HCEC 1CT (cell line): ENCODE measurements at places on chromosomes 5 and 9.

DNA sequence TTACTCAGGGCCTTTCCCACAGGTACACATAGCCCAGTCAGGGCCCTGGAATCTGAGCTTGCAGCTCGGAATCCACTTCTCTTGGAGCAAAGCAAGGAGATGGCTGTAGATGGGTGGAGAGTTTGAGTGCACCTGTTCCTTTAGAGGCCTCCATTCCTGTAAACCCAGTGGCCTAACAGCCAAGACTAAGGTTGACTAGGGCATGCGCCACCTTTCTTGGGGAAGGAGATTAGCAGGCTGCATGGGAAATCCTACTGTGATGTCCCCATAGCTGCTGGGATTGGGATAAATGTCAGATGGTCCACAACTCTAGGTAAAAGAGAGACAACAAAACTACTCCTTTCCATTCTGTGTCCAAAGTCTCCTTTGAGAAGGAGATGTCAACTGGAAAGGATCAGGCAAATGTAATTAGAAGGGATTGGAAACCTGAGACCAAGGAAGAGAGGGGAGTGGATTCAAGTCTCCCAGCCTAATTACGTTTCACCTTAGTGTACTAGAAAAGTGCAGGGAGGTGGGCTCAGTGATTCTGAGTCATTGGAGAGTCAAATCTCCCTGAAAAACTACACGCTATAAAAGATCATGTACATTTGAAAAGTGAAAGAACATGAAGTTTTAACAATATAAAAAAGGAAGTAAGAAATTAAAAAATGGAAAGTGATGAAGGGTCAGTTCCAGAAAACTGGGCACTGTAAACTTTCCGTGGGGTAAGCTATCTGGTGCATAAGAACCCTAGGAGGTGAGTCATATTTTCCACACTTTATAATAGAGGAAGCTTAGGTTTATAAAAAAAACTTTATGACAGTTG, 104.2 kb downstream of the SEC61B start:
- DNase-seq = peak; percentile 36

GRCh38 chr9:114448706-114449105, 56.6 kb downstream of the WHRN start:
- peak; percentile 22 for DNase-seq

DNA sequence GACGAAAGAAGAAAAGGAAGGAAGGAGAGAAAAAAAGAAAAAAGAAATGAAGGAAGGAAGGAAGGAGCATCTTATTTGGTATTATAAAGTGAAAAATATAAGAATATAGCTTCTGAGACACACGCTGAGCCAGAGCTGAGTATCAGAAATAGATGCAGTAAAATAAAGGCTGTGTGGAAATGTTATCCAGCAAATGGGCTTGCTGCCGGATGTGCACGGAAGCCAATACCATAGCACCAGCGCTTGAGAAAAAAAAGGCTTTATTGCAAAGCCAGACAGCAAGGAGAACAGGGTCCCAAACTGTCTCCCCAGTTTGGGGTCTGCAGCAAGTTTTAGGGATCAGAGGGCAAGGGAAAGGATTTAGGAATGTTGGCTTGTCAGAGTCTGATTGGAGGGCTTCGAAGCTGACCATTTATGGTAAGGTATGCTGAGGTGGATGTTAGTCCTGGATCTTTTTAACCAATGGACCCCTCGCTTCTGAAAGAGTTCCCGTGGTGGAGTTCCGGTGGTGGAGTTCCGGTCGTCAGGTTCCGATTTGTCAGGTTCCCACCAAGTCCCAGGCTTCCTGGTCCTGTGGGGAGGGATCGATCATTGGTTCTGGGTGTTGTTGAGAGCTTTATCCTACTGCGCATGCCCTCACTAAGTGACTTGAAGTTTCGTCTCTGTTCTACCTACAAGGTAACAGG, 70.4 kb downstream of the SFXN1 start:
- DNase-seq = no peak

- peak; percentile 69 for DNase-seq
Measured at GRCh38 chr5:115415143-115415491, 118.7 kb upstream of the CCDC112 start.

DNA sequence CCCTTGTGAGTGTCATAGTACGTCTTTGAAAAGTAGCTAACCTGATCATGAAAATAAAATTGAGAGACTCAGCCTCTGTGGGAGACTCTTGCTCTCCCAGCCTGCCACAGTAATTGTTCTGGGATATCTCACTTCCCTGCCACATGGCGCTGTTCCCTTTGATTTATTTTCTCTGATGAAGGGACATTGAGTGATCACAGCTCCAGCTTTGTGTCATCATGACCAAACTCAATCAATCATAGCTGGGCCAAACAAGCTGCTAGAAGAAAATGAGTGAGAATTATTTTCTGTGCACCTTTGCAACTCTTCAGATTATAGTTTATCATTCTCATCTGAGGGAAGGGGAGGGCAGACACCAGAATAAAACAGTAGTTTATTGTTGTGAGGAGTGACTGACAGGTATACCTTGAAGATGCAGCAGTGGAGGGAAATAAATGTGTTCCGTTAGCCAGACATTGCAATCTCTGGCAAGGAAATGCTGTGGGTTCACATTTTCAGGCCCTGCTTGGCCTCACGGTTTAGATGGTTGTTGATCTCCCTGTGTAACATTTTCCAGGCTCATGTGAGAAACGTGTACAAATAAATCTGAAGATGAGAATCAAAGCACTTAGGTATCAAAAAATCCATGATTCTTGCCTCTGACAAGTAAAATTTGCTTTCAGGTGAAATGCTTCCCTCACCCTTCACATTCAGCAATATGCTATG, 174.7 kb upstream of the FBXL17 start:
- no peak for DNase-seq

DNA sequence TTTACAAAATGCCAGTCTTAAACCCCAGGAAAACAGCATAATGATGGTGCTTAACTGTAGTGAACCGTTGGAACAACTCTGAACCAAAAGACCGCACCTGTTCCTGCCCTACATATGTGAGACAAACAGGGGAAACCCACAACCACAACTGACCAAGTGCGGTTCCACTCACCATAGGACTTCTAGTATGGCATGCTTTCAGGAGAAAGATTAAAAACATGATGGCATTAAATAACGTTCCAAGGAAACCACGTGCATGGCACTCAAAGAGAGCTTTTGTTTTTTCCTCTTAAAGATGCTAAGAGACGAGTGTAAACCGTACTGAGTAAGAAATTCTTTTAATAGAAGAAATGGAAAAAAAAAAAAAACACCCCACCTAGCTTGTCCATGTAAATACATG, 119.8 kb downstream of the SSBP2 start:
- no peak for DNase-seq

- DNase-seq = peak; percentile 91
Measured at GRCh38 chr5:110880413-110880812, 141.6 kb downstream of the SLC25A46 start.

GRCh38 chr5:126219616-126220015, 203.6 kb upstream of the GRAMD2B start:
- no peak for DNase-seq

GRCh38 chr5:135138116-135138850, 104.3 kb upstream of the PITX1 start:
- DNase-seq = peak; percentile 33

- DNase-seq = no peak
Measured at GRCh38 chr5:25892211-25892610, 1146.2 kb downstream of the CDH9 start.

- peak; percentile 92 for DNase-seq
Measured at GRCh38 chr9:94805585-94805984, 79.1 kb downstream of the AOPEP start.

DNA sequence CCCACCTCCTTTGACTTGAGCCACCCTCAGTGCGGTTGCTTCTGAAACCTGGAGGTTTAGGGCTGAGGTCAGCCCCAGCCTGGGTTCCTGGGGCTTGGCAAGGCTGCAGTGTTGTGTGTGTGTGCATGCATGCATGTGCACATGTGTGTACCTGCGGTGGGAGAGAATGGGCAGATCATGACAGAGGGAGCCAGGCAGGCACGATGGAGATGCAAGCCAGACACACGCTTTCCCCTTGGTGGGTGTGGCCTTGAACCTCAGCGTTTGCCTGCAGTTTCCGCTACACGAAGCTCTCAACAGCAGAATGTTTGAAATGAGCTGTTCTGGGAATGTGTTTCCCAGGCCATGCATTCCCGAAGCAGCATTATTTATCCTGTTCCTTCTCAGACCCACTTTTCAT, 65.9 kb upstream of the RAPGEF1 start:
- DNase-seq = no peak

DNA sequence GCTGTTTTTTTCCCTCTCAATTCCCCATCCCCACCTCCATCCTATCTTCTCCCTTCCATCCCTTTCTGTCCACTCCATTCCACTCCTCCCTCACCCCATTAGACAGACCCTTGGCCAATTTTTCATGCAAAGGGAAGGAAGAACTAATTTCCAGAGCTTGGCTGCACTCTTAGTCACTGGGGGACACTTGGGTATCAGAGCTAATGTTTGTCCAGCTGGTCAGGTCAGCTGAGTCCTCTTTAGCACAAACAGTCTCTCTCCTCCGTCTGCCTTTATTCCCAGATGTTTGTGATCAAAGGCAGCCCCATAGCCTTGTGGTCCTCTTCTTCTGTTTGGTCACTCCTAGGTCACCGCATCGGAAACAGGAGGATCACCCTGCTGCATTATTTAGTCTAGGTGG, 148.5 kb downstream of the NMUR2 start:
- DNase-seq = no peak

DNA sequence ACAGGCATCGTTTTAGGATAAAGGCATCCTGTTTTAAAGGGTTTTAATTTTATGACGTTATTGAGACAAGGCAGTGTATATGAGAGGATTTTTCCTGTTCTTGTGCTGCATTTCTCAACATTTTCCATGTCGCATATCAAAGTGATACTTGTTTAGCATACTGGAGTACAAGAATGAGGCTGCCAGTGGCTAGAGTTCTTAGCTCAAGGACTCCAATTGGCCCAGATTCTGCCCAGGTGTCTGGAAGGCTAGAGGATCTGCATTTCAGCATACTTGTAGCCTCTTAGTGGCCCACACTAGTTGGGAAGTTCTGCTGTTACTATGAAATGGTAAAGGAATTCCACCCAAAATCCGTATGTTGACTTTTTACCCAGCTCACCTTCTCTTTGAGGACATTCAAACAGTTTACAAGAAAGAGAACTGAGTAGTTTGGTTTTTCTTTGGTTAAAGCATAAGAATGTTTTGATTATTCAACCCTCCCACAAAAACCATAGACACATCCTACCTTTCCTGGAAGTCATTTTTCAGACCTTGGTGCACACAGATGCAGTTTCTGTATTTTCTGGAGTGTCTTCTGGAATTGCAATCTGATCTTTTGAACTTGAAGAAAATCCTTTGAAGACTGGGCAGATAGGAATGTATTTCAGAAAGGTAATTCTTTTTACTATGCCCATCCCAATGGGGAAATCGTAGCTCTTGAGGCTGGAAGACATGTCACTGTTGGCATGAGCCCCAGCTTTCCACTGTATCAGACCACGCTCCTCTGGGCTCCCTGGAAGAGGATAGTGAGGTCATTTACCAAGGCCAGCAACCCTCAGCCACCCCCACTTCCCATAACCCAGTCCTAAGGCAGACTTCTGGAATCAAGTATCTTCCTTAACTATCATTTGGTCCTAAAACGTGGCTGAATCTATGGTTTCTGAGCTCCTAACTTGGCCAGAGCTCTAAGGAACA, 11.3 kb downstream of the SLC23A1 start:
- DNase-seq = no peak

GRCh38 chr5:66992547-66992946, 204.1 kb downstream of the CD180 start:
- DNase-seq = no peak

- no peak for DNase-seq
Measured at GRCh38 chr9:88757406-88758010, 222.5 kb downstream of the NXNL2 start.

GRCh38 chr5:108344103-108344822, 37.6 kb downstream of the FBXL17 start:
- DNase-seq = no peak

DNA sequence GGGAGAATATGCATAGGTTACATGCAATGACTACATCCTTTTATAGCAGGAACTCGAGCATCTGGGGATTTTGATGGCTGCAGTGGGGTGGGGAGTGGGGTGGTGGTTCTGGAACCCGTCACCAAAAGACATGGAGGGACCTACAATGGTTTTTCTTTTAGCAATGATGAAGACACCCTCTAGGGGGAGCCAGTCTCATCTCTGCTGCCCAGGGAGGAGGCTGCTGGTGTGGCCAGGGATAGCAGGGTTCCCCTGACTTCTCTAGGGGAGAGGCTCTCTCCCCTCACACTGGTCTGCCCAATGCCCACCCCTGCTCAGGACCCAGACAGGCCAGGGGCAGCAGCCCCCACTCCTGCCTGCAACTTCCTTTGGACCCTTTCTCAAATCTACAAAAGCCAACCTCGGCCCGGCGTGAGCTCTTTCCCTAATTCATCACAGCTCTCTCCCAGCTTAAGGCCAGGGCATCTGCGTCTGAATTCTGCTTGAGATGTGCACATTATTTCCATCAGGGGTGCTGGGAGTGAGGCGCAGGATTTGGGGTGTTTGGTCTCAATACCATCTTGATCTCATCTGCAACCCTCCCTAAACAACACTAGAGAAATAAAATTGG, 73.6 kb upstream of the RETREG1 start:
- DNase-seq = peak; percentile 46

- no peak for DNase-seq
Measured at GRCh38 chr5:83071286-83072051, 5.7 kb downstream of the TMEM167A start.

- DNase-seq = peak; percentile 67
Measured at GRCh38 chr5:145806923-145807322, 28.2 kb downstream of the PRELID2 start.

DNA sequence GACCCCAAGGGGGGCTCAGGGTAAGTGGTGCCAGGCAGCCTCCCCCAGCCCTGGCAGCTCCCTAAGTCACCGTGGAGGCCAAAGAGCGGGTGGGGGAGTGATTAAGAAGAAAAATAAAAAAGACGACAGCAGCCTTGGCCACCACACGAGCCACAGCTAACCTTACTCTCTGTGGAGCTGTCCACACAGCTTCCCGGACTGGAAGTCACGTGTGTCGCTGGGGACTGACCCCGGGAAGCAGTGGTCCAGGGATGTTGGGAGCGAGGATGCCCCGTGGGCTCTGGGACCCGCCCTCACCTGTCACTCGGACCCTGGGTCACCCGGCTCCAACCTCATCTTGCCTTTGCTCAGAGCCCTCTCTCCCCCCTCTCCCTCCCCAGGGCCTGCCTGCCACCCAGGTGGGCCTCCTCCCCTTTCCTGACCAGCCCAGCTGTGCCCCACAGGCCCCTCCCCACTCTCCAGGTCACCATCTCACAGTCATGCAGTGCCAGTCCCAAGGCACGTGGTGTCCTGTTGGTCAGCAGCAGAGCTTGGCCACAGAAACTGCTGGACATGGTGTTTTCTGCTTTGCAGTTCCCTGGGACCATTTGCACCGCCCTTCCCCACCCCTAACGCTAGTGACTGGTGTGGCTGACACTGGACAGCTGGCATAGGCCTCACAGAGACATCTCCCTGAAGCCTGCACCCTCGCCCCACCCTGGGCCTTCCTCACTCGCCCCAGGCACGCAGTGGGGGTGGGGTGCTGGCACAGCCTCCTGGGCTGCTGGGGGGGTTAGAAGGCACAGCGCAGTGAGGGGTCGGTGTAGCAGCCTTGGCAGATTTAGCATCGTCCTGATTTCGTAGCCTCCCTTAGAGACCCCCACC, 9.8 kb upstream of the EXOC3 start:
- DNase-seq = no peak
